ENCODE measurements at places on chromosomes 6 and 20.

DNA sequence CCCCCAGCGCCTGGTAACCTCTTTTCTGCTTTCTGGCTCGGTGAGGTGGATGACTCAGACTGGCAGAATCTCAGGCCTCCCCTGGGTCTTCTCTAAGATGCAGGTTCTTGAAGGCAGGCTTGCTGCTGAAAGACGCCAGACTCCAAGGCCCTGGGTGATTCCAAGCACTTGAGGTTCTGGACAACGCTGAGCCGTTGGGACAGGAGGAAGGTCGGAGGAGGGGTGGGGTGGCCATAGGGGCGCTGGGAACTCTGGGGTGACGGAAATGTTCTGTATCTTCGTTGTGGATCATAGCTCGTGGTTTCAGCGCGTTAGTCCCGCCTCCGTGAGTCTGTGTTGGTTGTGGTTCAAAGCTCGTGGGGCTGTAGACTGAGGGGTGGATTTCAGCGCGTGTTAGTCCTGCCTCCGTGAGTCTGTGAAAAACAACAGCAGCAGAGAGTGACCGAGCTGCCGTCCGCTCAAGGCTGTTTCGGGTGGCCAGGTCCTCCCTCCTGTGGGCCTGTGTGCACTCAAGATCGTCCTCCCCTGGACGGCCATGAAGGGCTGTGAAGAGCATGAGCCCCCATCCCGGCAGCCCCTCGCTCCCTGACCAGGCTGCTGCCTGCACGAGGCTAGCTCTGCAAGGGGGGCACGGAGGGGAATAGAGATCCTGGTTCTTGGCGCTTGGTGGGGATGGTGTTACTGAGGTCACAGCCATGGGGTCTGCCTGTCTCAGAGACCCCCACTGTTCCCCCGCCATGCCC lies 7.7 kb downstream of the NTSR1 start:
- DNase-seq, result no peak

DNA sequence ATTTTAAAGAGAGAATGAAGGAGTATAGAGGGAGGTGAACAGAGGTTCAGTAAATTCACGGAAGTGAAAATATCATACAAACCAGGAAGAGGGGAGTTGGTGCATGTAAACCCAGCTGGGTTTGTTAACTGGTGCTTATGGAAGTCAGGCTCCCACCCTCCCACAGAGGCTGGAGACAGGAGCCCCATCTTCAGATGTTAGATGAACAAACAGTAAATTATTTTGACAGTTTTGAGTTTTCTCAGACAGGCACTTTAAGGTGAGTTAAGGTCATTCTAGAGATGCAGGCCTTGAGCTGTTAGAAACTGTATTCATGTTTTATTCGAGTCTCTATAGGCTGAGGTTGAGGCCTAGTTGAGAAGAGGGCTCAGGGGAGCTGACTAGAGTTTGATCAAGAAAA lies 41.8 kb upstream of the FUCA2 start:
- DNase-seq, result no peak

GRCh38 chr20:61082720-61083119 lies 169.3 kb upstream of the CDH4 start:
- DNase-seq, result no peak

- DNase-seq, result no peak
Measured at GRCh38 chr6:38806271-38806670, 91.2 kb downstream of the DNAH8 start.

DNA sequence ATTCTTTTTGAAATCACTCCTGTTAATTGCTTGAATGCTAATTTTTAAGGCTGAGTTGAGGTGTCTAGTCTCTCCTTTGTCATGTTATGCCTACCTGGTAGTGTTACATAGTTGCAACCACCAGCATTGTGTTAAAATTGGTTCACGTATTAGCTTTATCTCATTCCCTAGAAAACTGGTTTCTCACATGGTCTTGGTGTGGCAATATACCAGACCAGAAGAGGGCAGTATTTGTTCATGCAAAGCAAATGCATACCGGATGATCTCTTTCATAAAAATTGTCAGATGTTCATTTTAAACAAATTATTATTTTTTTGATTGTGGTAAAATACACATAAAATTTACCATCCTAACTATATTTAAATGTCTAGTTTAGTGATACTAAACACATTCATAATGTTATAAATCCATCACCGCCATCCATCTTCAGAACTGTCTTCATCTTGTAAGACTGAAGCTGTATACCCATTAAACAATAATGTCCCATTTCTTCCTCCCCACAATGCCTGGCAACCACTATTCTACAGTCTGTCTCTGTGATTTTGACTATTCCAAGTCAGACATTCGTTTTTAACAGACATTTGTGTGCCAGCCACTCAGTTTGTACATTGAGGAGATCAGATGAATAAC lies 92.8 kb downstream of the ATRN start:
- DNase-seq, result no peak

GRCh38 chr6:23690453-23691049 lies 435.5 kb upstream of the NRSN1 start:
- no peak for DNase-seq

DNA sequence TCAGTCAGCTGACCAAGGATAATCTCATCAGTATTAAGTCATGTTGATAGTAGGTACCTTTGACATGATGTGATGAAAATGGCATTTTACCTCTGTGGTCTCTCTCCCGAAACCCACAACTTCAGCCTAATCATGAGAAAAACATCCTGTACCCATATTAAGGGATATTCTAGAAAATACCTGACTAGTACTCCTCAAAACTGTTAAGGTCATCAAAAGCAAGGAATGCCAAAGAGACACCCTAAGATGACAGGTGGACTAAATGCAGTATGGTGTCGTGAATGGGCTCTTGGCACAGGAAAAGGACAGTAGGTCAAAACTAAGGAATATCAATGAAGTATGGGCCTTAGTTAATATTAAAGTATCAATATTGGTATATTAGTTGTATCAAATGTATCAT lies 221.4 kb downstream of the PLCB1 start:
- no peak for DNase-seq

DNA sequence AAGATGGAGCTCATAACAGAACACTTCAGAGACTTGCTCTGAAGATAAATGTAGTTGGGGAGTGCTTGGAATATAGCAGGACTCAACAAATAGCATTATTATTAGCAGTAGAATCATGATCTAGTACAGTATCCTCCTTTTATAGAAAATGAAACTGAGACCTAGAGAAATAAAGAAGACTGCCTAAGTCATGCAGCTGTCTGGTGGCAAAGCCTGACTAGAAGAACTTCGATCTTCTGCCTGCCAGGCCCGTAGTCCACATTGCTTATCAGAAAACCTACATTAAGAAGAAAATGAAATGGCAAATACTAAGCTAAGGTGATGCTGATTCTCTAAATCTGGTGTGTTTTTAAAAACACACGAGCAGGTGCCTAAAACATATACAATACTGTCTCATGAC lies 46.4 kb upstream of the DST start:
- DNase-seq, result no peak

GRCh38 chr6:150076196-150076893 lies 7.4 kb upstream of the ULBP3 start:
- no peak for DNase-seq

GRCh38 chr20:11852811-11853210 lies 64.9 kb upstream of the BTBD3 start:
- no peak for DNase-seq

DNA sequence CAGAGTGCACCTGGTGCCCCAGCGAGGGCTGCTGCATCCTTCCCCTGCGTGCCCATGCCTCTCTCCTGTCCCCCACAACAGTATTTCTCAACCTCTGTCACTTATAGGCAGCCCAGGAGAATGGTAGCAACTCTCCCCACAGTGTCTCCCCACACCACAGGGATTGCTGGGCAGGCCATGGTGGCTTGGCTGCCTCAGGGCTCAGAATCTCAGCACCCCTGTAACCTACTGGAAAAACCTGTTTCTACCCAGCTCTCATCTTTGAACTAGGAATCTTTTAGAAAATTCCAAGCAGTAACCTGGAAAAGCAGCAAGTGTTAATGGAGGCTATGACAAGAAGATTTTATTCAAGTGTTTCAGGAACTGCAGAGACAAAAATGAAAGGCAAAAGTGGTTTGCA lies 38.0 kb downstream of the CD164 start:
- DNase-seq, result no peak

- no peak for DNase-seq
Measured at GRCh38 chr6:156719720-156720563, 57.2 kb upstream of the ARID1B start.

- no peak for DNase-seq
Measured at GRCh38 chr20:44990425-44990824, 24.1 kb downstream of the STK4 start.

DNA sequence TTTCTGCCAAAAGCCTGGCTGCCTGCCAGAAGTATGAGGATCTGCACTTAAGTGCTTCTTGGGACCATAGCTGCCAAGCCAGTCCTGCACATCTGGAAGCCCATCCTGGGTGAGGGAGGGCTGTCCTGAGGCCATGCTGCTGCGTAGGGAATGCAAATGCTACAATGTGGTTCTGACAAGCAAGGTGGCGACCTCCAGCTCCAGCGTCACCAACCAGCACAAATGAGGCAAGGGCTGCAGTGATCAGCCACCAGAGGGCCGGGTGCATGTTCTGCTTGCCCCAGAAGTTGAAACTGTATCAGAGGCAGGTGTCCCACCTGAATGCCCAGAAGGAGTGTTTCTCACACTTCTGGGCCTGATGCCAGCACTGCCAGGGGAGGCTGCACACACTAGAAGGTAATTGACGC lies 99.1 kb upstream of the KCNQ5 start:
- DNase-seq, result no peak

GRCh38 chr6:18601516-18602020 lies 214.4 kb downstream of the RNF144B start:
- DNase-seq, result no peak
